ENCODE measurements at places on chromosomes 16 and 17.

DNA sequence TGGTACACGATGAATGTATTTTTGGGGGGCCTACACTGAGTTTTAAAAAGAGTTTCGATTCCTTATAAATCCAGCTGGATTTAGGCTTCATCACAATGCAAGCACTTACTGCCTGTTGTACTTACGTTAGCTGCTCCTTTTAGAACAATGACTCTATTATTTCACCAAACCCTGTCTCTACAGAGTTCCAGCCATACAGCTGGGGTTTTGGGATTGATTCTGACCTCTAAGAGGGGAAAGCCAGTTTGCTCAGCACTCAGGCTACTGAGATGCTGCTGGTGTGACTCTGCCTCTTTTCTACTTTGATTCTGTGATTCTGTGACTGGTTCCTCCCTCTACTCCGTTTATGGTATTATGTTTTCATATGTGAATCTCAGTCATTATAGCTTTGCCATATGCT, 329.7 kb downstream of the ABCC12 start:
- no peak for DNase-seq

- DNase-seq, result no peak
Measured at GRCh38 chr16:19874026-19874425, 10.6 kb downstream of the GPRC5B start.

- DNase-seq, result no peak
Measured at GRCh38 chr16:23611936-23612335, 15.8 kb upstream of the NDUFAB1 start.

DNA sequence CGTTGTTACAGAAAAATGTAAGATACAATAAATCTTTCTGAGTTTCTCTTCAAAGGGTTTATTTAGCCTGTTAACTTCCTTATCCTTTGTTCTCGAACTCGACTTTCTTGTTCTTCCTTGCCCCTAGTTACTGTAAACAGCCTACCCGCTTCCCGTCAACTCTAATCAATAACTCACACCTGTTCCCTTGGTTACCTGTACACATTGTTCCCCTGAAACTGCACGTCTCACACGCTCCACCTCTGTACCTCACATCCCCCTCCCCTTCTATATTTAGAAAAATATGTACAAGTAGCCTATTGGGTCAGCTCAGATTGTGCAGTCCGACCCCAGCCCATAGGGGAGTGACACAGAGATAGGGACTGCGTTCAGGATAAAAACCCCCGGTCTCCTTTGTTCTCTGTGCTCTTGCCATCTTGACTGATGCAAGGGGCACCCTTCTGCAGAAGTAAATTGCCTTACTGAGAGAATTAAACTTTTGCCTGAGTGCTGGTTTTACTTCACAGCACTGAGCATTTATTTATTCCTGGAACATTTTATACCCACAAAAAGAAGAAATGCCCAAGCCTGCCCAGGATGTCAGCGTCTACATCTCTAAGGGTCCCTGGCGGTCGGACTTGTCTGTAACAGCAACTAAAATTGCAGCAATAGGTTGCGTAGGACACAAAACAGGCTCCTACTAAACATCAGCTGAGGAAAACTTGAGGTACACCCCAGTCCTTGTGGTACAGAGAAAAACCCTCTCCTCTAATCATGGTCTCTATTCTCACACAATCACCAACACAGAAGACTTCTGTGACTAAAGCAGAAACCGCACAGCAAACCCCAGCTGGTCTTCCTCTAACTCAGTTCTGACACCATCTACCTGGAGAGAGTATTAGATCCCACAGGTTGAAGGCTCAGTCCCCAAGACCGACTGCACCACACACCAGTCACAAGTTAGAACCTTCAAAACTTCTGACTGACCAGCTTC, 11.3 kb downstream of the WDR45B start:
- peak; percentile 55 for DNase-seq

- DNase-seq, result peak; percentile 79
Measured at GRCh38 chr16:31010585-31011325, at the start of gene STX1B. TSS of gene STX1B (minus strand) at chr16:31010638. CDS start at chr16:31010396, 242 bp downstream.

- DNase-seq, result no peak
Measured at GRCh38 chr16:4859900-4860255, 12.6 kb downstream of the UBN1 start.

- no peak for DNase-seq
Measured at GRCh38 chr16:30760577-30761426, 1.1 kb downstream of the CFAP119 start.

DNA sequence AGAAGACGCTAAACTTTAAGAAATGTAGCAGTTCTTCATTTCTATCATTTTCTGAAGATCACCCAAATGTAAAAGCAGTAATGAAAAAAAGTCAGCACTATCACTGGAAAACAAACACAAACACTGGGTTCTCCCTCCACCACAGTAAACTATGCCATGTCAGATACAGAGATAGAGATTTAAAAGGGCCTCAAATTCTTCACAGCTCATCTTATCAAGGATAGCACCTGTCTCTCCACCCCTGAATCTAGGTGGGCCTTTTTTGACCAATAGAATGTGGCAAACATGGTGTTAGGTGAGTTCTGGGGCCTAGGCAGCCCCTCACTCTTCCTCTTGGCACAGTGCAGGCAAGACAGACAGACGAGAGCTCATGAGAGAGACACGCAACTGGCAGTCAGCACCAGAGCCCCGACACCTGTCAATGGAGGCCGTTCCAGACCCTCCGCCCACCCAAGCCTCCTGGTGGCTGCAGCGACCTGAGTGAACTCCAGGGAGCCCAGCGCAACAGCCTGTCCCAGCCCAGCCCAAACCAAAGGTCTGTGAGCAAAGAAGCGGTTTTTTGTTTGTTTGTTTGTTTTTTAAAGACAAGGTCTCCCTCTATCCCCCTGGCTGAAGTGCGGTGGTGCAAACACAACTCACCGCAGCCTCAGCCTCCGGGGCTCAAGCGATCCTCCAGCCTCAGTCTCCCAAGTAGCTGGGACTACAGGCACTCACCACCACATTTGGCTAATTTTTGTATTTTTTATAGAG, 79.8 kb downstream of the TBC1D16 start:
- DNase-seq, result no peak

GRCh38 chr17:72075995-72076677, 44.7 kb upstream of the SOX9 start:
- DNase-seq, result no peak

- DNase-seq, result no peak
Measured at GRCh38 chr17:20072692-20072992, 63.5 kb downstream of the SPECC1 start.

DNA sequence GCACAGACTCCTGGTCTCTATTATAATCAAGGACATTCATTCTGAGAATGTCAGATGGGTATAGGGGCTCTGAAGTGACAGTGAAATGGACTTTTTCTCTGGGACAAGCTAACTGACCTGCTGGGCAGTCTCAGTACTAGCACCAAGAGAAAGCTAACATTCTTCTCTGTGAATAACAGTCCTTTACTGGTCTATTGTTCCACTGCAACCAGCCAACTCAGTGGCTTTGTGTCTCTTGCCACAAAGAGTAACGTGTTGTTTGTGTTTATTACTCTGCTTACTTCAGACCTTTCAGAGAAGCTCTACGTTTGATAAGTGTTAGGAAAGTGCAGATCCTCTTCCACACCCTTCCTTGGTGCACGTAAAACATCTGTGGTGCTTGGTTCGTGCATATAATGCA, 61.5 kb upstream of the BCAR1 start:
- no peak for DNase-seq

- peak; percentile 94 for DNase-seq
Measured at GRCh38 chr16:84040823-84041820, 1.5 kb downstream of the SLC38A8 start.

- no peak for DNase-seq
Measured at GRCh38 chr17:32746280-32746679, 130.6 kb downstream of the MYO1D start.

DNA sequence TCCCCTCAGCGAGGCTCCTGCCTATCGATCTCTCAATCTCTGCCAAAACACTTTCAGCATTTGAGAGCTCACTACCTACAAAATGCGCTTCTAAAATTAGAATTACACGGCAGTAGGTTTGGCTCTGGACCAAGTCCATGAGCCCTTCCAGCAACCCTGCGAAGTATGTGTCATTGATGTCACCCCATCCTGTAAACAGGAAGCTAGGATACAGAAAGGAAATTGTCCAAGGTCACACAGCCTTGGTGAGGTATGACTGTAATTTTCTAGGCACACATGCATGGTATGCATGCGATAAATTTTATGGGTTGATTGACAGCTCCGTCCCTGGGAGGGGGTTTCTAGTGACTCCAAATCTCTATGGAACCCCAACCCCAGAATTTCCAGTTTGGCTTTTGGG, 330.3 kb upstream of the CDH5 start:
- no peak for DNase-seq

GRCh38 chr16:922051-922450, 48.7 kb downstream of the LMF1 start:
- peak; percentile 47 for DNase-seq

GRCh38 chr17:67440277-67441051, 63.4 kb downstream of the PITPNC1 start:
- DNase-seq, result no peak

DNA sequence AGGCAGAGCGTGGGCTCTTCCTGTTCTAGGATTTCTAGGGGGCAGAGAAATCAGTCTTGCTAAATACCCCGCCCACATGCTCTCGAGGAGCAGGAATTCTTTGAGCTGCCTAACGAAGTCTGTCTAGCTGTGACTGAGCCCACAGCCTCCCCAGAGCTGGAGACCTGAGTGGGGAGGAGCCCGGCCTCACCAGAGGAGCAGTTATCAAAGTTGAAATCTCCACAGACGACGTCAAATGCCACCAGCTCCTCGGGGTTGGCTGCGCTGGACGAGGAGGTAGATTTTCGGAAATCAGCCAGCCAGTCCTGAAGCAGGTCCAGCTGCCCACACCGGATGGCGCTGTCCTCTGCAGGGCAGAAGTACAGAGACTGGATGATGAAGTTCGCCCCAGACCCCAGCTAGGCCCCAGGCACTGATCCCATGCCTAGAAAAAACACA, 53.8 kb downstream of the PRMT7 start:
- DNase-seq, result no peak

- no peak for DNase-seq
Measured at GRCh38 chr17:21375757-21376080, 438 bp upstream of the KCNJ12 start.

- peak; percentile 44 for DNase-seq
Measured at GRCh38 chr16:56793492-56793891, 63.6 kb downstream of the NUP93 start.

DNA sequence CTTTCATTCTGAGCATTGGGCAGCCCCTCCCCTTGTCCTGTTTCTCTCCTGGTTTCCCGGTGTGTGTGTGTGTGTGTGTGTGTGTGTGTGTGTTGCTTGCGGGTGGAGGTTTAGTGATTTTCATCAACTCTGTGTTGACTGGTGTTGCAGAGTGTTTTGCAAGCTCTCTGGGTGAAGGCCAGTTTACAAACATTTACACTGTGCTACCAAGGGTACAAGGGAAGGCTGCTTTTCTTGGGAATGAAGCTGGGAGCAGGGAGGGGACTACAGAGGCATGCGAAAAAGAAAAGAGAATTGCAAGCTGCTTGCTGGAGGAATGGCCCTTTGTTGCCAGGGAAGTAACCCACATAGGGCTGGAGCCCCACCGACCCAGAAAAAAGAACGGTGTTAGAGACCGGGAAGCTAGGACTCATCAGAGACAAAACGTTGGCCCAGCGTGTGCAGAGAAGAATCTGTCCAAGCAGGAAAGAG, 29.6 kb downstream of the HS3ST3B1 start:
- DNase-seq, result peak; percentile 35

GRCh38 chr16:14446796-14447195, 183.3 kb downstream of the PARN start:
- DNase-seq, result peak; percentile 77

DNA sequence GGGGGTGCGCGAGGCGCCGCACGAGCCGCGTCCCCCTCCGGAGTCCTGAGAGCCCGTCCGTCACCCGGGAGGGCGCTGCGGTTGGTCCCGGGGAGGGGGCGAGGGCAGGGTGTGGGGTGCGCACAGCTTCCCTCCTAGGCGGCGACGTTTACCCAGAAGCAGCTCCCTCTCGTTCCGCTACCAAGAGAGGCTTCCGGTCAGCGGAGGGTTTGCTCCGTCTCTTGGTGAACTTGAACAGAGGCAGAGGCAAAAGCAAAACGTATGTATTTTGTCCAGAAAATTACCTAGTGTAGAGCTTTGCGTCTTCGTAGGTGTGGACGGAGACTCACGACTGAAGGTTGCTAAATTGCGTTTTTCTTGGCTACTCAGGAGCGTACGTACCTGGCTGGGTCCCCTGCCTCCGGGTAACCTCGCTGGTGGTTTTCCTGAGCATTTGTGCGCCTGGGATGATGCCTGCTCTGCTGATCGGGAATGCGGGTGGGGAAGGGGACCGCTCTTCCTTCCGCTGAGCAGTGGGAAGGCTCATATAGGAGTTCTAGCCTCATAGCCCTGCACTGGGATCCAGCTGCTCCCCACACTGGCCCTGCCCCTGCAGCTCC, 833 bp downstream of the WSCD1 start:
- peak; percentile 48 for DNase-seq

- DNase-seq, result no peak
Measured at GRCh38 chr16:31344712-31345111, 10.3 kb upstream of the ITGAX start.

- DNase-seq, result no peak
Measured at GRCh38 chr16:926715-927114, 44.1 kb downstream of the LMF1 start.

DNA sequence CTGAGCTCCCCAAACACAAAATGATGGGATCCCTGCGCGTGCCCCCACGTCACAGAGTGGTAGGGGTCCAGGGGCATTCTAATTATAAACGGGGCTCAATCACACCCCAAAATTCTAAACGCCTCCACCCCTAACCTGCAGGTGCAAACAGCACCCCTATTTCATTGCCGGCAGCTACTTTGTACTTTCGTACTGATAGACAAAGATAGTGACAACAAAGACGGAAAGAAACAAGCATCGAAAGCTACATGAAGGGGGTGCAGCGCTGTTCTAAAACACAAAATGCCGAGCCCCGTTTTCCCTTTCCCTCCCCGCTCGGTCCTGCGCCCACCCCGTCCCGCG, 13.9 kb downstream of the MIS12 start:
- no peak for DNase-seq

- DNase-seq, result no peak
Measured at GRCh38 chr17:12579288-12579687, 86.4 kb upstream of the MYOCD start.

DNA sequence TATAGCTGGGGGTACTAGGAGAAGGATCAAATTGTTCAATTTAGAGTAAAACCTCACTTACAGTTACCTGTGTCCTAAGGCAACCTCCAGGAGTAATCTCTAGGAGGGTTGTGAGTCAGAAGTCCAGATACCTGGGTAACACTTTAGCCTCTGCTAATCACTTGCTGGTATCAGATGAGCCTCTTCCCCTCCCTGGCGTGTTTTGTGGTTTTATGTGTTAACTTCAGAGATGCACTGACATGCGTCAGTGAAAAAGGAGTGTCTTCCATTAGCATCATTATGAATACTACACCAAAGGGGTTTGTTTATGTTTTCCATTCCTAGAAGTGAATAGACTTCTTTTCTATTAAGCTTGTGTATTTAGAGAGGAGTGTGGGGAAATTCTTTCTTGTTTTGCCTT, 208.2 kb downstream of the FTO start:
- DNase-seq, result no peak

- DNase-seq, result no peak
Measured at GRCh38 chr17:39014795-39015545, 47.8 kb upstream of the FBXO47 start.

GRCh38 chr17:74754832-74755231, 6.4 kb downstream of the NHERF1 start:
- DNase-seq, result peak; percentile 55

- no peak for DNase-seq
Measured at GRCh38 chr17:77572065-77572601, 386.4 kb upstream of the TNRC6C start.

- no peak for DNase-seq
Measured at GRCh38 chr17:7580604-7581575, 1.5 kb downstream of the CD68 start.
